T-helper 17 cell (primary cell): ENCODE measurements at places on chromosomes 5 and 9.

DNA sequence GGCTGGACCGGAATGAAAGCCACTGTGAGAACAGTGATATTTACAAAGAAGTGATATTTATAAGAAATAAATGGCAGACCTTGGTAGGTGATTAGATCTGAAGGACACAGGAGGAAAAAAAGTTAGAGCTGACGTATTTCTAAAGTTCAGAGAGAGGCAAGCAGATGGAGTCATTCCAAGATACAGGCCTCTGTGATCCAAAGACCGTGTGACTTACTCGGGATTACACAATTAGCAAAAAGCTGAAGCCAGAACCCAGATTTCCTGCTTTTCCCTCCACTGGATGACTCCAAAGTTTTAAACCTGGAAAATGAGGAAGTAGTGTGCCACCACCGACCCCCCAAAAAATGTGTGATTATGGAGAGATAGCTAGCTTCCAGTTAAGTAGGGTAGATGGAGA lies 3.1 kb upstream of the DOCK8 start:
- DNase-seq, result no peak

- DNase-seq, result no peak
Measured at GRCh38 chr9:134469041-134469875, 143.0 kb downstream of the RXRA start.

DNA sequence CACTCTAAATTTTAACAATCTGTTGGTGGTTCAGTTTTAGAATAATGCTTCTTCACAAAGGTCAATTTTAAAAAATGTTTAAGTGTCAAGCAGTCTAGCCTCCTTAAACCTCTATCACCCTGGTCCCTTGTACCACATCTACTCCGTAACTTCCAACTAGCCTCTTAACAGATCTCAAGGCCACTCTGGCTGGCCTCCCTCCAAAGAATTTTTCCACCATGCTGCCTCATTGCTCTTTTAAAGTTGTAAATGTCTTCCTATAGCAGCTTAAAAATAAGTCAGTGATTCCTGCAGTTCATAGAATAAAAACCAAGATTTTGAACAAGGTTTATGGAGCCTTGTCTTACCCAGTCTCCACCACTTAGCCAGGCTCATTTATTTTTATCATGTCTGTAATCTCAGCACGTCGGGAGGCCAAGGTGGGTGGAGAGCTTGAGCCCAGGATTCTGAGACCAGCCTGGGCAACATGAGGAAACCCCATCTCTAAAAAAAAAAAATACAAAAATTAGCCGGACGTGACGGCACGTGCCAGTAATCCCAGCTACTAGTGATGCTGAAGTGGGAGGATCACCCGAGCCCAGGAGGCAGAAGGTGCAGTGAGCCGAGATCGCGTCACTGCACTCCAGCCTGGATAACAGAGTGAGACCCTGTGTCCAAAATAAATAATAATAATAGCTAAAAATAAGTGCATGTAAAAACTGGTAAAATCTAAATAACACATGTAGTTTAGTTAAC lies 924.9 kb upstream of the DMAC1 start:
- no peak for DNase-seq

DNA sequence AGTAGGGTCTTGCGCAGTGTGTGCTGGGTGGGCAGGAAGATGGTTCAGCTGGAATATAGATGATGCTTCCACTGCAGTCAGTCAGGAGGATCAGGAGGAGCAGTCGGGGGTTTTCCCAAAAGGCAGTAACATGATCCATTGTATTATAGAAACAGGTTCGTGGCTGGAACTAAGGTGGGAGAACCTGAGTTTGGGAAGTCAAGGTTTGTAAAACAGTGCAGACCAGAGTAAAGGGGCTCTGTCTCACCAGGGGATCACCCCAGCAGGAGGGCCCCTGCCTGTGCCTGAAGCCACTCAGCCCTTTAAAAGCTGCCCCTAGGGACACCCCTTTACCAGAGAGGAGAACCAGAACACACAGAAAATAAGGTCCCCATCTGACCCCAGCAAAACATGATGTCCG lies 213.4 kb downstream of the AUH start:
- DNase-seq, result no peak

GRCh38 chr9:113564498-113565237 lies 101.1 kb downstream of the RGS3 start:
- no peak for DNase-seq

- no peak for DNase-seq
Measured at GRCh38 chr5:172168311-172168710, 19.7 kb downstream of the STK10 start.

DNA sequence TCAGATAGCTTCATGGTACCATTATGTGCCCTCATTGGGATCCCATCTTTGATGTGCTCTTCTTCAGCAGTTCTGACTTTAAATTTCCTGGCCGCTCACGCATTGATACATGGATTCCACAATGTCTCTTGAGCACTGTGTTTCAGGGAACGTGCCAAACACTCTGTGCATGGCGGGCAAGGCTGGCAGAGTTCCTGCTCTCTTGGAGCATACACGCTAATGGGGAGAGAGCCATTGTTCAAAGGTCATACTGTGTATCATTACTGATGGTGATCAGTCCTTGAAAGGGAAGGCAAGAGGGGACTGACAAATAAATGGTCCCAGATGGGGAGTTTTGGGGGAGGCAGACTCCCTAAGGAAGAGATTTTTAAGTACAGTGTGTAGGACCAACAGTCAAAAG lies 52.3 kb downstream of the AMBP start:
- no peak for DNase-seq

GRCh38 chr5:13350767-13351166 lies 593.7 kb downstream of the DNAH5 start:
- no peak for DNase-seq
